T-helper 2 cell (primary cell): ENCODE measurements at places on chromosomes 2 and 18.

DNA sequence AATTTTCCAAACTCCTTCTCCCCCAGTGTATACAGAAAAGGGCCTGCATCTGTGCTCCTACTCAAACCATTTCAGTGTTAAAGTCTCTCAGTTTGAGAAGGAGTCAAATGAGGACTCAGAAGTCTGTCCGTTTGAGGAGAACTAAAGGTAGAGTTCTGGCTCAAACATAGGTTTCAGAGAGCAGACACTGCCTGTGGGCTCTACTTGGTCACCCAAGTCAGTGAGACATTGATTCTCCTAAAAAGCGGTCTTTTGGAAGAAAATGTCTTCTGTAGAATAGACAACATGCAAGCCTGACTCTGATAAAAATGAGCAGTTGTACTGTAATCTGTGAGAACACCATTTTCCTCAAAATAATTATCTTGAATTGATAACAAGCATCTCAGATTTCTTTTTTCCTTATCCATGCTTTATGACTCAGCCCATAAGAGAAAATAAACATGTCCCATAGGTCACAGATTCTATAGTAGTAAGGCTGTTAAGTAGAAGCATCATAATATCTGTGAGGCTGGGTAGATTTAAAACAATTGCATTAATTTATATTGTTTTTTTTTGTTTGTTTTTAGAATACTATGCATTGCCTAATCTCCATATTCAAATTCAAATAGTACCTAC, 82.8 kb downstream of the ASXL3 start:
- no peak for DNase-seq

DNA sequence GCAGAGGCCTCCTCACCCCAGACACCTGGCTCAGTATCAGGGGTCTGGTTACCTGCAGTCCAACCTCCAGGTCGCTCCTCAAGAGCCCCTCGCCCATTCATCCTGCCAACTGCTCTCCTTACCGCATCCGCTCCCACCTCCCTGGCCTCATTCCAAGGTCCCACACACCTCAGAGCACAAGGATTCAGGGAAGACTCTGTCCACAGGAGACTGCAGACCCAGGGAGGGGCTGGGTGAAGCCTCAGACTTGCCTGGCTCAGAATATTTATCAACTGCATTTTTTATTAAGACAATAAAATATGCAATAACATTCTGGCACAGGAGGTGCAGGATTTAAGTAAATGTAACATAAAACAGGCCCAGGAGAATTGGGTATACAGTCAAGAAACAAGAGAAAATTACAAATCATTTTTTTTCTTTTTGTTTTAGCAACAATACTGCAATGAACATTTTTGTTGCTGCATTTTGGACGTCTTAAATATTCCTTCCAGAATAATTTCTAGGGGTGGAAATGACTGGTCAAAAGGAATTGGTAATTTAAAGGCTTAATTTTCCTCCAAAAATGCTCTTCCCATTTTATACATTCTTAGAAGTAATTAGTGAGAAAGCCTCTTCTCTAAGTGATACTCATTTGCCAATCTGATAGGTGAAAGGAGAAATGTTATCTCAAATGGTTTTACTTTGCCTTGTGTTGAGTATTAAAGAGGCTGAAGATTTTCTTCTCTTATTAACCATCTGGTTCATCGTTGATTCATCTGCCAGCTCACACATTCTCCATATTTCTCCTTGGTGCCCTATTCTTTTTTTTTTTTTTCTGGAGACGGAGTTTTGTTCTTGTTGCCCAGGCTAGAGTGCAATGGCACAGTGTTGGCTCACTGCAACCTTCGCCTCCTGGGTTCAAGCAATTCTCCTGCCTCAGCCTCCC, 42.5 kb downstream of the TEX44 start:
- DNase-seq: no peak

DNA sequence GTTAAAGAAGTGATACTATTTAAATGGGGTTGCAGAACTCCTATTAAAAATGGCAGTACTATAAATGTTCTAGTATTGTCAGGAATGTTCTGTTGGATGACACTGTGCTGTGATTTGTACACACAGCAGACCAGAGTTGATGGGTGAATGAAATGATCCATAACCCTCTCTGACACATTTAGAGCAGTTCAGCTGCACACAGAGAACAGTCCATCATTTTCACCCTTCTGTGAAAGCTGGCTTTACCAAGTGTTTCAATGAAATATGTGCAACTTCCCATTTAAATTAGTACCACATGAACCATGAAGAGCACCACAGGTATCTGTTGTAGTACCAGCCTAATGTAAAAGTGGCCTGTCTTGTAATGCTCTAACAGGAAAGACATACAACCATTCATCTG, 981.4 kb downstream of the TMEM182 start:
- DNase-seq: no peak

- no peak for DNase-seq
Measured at GRCh38 chr2:105517814-105518705, 119.2 kb upstream of the FHL2 start.

DNA sequence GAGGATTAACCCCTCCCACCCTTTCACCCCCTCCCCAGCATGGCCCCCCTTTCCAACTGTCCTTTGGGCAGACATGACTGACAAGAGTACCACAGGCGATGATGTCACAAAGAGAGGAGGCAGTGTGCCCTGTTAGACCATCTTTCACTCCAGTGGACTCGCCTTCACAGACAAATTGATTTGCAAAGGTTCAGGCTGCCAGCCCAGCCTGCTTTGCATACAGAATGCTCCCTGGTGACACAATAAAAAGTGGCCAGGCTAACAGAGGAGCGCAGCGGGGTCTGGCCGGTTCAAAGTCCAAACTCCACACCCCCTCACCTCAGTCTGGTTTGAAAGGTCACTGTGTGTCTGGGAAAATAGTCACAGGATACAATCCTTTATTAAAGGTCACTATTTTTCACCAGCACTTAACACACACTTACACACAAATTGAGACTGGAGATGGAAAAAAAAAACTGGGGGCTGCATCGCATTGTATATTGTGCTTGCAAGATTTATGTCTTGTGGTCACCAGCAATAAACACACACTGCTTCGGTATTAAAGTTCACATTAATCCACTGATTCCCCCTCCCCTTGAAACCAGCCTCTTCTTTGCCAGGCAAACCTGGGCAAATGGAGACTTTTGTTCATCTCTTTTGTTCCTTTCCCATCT, 236.9 kb downstream of the BCL11A start:
- DNase-seq: no peak
